ENCODE measurements at places on chromosomes 11 and 22. TPM values are rescaled to one million over a fixed set of nuclear protein-coding genes. Genes with fewer than 3 reads are reported as not detected.

OR51B5 gene
- total RNA-seq, result not detected

OPCML gene
- not detected for total RNA-seq

UVRAG gene
- total RNA-seq, result 60.7 TPM

GRCh38 chr11:96073536-96073935, 149.6 kb upstream of the MTMR2 start:
- DNase-seq, result no peak

- no peak for DNase-seq
Measured at GRCh38 chr11:34631737-34632104, 10.8 kb downstream of the EHF start.

- DNase-seq, result no peak
Measured at GRCh38 chr11:105111145-105111944, 28.2 kb downstream of the CARD18 start.

DNA sequence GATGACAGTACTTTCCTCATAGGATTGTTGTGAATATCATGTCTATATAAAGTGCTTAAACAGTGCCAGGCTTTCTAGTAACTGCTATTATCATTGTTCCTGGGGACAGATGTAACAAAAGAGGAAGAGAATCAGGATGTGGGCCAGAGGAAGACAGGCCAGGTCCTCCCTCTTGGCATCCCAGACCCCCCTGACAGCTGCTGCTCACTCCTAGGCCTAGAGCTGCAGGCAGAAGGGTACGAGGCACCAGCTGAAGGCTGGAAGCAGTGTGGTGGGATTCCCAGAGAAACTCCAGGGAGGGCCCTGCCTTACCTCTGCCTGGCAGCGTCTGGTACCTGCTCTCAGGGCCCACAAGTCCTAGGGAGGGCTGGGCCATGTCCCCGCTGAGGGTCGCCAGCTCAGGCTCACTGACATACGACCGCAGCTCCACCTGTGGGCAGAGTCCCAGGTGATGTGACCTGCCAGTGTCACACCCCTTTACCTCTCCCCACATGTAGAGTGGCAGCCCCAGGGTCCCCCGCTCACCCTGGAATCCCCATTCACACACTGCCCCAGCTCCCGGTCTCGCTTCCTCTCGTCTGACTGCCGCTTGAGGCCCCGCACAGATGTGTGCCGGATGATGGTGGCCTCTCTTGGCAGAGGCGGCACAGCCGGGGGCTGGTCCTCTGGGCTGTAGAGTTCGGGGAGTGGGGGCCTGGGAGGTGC, 52.2 kb downstream of the C11orf58 start:
- no peak for DNase-seq

DNA sequence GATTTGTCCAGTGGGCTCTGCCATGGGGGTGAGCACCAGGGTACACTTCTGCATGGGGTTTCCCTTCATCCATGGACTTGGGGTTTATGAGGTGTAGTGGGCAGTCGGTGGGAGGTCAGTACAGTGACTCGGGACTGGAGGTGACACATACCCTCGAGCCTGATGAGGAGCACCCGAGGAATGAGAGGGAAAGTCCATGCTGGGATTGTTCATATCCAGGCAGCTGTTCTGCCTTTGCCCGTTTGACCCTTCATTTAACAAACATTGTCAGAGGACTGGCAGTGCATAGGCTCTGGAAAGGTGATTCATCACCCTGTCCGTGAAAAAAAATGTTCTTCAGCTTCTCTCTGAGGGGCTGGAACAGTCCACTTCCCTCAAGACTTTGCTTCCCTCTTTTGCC, 2.7 kb downstream of the NAV2 start:
- peak; percentile 96 for DNase-seq

DNA sequence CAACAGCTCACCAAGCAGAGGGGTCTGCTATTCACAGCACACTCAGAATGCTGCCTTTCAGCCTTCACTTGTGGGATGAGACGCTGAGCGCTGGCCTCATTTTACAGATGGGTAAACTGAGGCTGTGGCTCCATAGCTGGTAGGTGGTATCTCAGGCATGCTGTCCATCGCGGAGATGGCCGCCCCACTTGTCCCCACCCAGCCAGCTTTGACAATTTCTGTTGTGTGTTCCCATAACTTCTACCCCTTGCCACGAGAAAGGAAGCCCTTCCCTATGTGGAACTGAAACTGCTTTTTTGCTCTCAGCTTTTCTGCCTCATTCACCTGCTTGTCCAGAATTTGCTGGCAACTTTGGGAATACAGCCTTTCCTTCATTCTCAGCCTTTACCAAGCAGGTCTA, 36.1 kb upstream of the NNMT start:
- no peak for DNase-seq

DNA sequence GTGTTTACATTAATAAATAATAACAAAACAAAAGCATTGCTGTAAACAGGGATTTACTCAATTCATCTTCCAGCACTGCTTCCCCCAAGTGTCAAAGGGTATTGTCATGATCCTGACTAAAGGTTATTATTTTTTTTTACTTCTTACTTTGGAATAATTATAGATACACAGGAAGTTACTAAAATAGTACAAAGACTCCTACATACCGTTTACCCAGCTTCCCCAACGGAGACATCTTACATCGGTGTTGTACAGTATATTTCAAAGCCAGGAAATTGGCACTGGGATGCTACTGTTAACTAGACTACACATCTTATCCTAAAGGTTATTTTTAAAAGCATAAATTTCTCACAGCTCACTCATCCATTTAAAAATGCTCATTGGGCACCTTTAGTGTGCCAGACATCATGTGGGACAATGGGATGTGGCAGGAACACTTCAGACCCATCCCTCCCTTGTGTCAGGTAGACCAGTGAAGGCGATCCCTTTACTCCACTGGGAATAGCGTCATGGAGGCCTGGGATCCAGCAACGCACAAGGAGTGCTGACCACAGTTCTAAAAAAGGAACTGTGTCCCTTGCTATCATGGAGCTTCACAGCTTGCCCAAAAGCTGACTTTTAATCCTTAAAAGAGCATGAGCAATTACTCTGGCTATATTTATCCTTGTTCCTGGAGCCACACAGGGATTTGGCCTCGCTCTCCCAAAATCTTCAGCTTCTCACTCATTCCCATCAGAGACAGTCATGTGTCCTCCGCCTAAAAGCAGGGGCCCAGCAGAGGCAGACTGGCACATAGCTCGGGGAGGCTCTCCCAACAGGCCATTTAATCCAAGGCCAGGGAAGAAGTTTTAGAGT, 3.1 kb upstream of the IRAG1 start:
- DNase-seq, result no peak

DNA sequence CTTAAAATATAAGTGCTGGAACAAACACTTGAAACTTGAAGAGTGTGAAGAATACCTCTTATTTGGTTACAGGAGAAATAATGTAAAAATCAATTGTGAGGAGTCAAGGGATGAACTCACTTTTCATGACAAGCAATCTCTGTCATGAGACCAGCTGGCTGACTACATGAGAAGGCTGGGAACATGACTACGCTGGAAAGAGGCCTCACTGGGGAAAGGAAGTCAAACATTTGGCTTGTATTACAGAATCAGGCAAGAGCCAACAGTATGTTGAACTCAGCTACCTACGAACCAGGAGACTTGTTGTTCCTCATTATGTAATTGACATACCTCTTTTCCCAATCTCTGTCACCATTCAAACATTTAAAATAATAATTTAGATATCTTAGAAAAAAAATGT, 14.4 kb downstream of the DCDC1 start:
- no peak for DNase-seq

Measured in lung microvascular endothelial cell (primary cell).